Caudate nucleus (tissue), 63 donors: ENCODE measurements at places on chromosomes 2 and 18.

- DNase-seq = no peak
These were observed 896.4 kb downstream of the TDRD15 start for GRCh38 chr2:22020091-22020742.

DNA sequence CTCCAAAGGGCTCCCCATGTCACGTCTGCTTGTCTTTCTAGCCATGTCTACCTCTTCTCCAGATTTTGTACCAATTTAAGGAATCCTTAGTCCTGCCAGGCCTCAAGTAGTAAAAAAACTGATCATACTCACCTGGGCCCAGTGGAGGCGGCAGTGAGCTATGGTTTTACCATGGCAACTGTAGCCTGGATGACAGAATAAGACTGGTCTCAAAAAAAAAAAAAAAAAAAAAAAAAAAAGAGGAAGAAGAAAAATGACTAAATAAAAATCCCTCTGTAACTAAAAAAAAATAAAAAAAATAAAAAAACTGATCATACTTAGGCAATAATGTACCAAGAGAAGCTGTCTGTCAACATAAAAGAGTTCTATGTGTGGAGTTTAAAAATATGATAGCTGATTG lies 221.6 kb downstream of the NR4A2 start:
- no peak for DNase-seq

DNA sequence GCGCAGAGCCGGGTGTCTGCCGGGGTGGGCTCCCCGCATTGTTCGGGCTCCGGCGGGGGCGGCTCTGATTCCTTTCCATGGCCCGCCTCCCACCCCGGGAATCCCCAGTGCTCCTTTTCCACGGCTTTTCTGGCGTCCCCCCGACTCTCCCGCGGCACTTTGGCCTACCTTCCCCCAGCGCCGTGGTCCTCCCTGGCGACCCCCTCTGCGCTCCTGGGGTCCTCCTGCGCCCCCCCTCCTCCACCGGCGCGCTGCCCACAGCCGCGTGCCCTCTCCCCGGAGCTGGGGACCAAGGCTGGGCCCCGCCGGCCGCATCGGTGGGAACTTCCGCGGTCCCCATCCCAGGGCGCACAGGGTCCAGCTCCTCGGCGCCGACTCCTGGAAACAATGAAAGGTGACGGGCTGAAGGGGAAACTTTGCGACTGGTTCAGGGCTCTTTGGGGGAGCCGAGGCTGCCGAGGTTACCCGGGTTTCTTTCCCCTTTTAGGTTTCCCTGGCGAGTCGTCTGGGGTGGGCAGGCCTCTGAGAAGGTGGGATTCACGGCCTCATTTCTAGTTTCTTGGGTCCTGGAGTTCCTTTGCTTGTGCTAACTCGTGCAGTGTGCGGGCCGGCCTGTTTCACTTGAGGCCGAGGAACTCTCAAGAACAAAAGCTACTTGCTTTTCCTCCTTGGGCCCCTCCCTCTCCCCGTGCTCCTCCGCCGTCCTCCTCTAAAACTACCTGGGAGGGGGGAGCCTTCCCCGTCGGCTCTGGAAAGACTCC lies 2.2 kb downstream of the TGIF1 start:
- no peak for DNase-seq

- no peak for DNase-seq
These were observed 382.1 kb downstream of the NRXN1 start for GRCh38 chr2:50649626-50650402.

GRCh38 chr2:104472076-104472475 lies 381.8 kb upstream of the POU3F3 start:
- no peak for DNase-seq

DNA sequence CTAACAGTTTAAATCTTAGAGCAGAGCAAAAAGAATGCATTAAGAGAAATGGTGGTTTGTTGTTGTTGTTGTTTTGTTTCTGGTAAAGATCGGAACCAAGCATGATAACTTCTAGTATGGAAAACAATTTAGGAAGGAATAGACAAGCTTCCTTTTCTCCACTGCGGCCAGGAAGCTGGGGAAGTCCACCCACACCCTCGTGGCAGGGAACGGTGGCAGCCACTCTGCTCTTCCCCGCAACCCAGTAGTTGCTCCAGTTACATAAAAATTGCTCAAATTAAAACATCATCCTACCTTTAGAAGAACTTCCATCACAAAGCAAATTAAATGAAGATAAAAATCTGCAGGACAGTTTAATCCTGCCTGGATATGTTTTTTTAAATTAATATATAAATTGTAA lies 113.0 kb downstream of the RBMS1 start:
- DNase-seq = peak; percentile 20

DNA sequence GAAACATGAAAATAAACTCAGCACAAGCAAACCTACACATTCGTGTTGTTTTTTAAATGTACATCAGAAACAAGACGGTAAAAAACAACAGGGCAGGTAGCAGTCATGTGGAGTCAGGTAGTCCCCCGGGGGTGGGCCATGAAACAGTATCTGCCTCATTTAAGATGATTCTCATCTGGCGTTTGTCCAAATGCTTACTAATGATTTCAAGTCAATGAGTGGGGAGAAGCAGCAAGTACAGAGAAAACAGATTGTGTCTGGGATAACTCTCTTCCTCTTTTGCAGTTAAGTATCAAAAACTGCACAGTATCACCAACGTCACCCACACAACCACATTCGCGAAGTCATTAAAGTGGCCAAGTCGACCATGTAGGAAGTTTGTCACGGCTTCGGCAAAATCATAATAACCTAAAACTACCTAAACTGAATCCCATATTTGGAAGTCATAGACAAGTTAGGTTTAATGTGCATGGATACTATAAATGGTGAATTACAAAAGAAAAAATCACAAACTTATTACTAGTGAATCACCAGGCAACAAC lies 1.3 kb downstream of the LAPTM4A start:
- no peak for DNase-seq

GRCh38 chr2:52613064-52613463 lies 1154.5 kb upstream of the CHAC2 start:
- DNase-seq = no peak

- DNase-seq = no peak
These were observed 28.0 kb downstream of the DIPK1C start for GRCh38 chr18:74429096-74429495.

DNA sequence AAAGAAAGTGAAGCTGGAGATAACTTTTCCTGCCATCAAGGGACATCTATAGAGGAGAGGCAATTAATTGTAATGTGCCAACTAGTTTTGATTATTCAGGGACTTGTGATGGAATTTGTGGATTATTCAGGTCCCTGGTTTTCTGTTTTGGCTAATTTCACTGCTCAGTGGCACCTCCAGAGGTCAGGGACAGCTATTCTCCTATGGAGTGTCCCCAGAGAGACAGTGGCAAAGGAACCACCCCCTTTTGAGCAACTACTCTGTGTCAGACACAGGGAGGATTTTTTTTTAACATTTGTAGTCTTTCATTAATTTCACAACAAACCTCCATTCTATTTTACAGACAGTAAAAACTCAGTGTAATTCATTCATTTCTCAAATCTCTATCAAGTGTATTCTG lies 206.0 kb upstream of the SPRED2 start:
- DNase-seq = no peak
